ENCODE measurements at places on chromosomes 7 and 10.

- no peak for DNase-seq
Observed at GRCh38 chr7:151272405-151272804, 23.9 kb upstream of the SMARCD3 start.

DNA sequence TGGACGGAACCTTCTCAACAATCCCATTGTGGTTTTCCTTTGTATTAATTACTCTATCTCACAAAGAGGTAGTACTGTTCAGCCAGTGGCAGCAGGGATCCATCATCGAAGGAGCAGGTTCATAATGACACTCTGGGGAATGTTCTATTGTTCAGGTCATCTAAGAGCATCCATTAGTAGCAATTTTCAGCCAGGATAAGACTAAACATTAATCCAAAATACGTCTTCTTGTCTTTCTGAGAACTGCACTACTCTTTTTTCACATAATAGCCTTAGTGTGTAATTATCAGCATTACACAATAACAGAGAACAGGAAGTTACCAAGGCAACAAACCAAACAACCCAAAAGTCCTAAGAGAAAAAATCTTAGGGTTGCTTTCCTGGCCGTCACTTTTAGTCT is 259.5 kb upstream of the VWC2 start:
- peak; percentile 18 for DNase-seq

DNA sequence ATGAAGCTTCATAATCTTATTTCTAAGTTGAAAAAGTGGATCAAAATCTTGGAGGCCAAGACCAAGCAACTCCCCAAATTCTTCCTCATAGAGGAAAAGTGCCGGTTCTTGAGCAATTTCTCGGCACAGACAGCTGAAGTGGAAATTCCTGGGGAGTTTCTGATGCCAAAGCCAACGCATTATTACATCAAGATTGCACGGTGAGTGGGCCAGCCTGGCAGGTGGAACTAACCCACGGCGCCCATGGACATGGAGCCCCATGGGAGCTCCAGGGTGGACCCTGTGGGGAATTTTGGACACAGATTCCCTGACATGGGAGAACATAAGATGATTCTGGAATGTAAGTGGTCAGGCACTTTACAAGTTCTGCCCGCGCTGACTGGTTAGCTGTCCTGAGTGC is 125.9 kb downstream of the TRRAP start:
- no peak for DNase-seq

- DNase-seq, result no peak
Observed at GRCh38 chr7:79453558-79454360, at the start of gene MAGI2. Gene MAGI2 (minus strand): TSS chr7:79453667. CDS start chr7:79453320, 347 bp downstream.

DNA sequence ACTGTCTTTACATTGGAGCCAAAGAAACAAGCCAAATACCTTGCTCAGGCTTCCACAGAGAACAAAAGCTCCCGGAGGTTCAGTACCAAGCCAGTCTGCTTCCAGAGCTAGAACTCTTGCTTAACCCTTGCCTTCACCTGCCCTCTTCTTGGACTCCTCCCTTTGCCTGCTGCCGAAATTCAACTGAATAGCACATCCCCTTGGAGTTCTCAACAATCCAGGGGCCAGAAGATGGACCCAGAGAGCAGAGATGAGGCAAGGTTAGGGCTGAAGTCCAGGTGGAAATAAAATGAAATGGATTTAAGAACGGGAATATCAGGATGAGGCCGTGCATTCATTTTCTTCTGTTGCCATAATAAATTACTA is 876 bp upstream of the PIK3AP1 start:
- no peak for DNase-seq

DNA sequence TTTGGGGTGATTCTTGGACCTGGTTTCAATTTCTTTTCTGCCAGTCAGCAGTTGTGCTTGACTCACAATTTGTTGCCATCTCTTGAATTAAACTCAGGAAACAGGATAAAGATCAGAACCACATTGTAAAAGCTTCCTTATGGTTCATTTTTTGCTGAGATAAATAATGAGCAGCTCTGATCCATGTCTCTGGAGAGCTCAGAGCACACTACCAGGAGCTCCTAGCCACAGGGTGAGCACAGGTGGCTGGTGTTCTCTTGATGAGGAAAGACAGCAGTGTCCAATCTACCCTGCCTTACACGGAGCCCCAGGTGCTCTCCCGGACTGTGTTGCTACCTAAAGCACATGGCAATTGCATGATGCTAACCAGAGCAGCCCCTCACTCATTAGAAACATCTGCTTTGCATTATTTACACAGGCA is 17.2 kb upstream of the FAM170B start:
- no peak for DNase-seq

- DNase-seq, result no peak
Observed at GRCh38 chr10:35000936-35001335, 89.2 kb downstream of the CUL2 start.

GRCh38 chr10:43255634-43256431 is 11.0 kb downstream of the RASGEF1A start:
- DNase-seq, result no peak

DNA sequence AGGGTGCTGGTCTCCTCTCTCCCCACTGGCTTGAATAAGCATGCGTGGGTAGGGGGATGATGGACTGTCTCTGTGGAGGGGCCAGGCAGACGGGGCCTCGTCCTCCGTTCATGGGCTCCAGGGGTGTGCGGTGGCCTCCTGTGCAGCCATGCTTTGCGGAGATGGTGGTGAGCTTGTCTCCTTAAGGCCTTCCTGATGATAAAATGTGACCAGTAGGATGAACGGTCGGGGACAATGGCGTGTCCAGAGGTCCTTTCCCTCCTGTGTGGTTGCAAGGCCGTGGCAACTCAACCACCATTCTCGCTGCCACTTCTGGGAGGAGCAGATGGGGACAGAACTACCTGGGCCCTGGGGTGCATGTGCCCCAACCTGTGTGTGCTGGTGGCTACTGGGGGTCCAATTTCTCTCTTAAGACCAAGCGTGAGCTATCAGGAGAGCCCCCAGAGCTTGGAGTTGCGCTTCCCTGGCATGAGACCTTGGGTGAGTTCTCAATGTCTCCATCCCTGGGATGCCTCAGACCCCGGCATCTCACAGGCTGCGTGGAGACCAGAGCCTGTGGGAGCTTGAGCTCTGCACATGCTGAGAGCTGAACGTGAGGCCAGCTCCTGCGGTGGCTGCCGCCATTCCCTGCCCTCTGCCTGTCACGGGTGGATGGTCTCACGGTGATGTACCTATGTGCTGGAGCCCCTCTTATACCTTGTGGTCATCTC is 112.2 kb downstream of the INPP5A start:
- DNase-seq, result no peak

DNA sequence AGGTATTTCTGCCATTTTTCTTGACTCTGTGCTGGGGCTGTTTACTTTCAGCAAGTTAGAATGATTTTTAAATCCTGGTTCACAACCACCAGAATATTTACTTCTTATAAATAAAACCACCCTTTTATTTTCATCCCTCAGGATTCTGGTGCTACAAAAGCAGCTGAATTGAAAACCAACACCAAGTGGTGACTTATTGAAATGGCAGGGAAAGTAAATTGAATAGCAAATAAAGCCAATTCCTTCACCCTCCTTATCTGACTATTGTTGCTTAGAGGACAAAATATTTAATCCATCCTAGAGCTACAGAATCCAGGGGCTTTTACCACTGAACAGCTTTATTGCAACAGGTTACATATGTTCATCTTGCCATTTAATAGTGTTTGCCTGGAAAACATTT is 828.6 kb upstream of the GHITM start:
- DNase-seq, result no peak

GRCh38 chr7:44103923-44104859 is at the start of gene AEBP1:
Gene AEBP1 (plus strand): TSS chr7:44104345. CDS start chr7:44104666, 321 bp downstream.
- DNase-seq, result peak; percentile 48

DNA sequence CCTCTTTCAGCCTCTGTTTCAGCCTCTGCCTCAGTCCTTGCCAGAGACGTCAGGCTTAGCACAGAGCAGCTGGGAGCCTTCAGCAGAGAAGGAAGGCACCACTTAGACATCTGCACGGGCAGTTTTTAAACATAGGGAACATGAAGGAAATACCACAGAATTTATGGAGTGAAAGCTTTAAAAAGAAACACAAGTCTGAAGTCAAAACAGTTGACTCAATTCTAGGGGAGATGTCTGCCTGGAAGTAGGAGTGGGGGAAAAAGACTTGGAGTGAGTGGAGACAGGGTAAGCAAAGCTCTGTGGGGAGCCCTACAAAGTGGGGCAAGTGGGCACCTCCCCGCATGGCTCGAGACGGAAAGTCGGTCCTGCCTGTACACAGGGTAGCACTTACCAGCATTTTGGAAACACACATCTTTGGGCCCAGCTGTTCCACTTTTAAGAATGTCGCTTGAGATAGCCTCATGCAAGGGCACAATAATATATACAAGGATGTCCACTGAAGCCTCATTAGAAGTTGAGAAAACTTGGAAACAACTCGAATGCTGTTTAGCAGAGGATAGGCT is 5.0 kb upstream of the TBXAS1 start:
- no peak for DNase-seq

GRCh38 chr7:151767557-151767956 is 109.4 kb downstream of the PRKAG2 start:
- no peak for DNase-seq

- no peak for DNase-seq
Observed at GRCh38 chr7:42292991-42293521, 56.0 kb upstream of the GLI3 start.

DNA sequence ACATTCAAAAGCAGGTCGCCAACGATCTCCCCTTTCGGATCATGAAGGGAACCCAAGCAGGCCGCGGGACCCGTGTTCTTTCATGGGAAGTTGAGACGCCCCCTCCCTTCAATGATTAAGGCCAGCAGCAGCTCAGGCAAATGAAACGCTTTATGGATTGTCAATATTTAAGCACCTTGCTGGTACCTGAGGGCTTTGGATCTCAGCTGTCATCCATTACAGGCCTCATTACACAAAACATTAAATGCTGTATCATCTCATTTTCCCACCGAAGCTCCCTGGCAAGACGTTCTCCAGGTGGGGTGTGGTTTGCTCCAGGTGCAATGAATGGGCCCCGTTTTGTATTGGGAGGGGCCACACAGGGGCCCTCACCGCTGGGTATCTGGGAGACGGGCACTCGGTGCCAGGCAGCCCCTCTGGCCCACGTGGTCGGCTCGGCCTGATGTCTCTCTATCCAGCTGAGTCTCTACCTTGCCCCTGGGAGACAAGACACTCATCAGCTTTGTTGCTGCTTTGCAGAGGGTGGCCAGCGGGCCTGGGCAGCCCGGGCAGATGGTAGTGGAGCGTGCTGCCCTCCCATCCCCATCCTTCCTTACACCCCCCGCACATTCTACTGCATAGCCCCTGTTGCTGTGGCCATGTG is 456.1 kb upstream of the FOXK1 start:
- no peak for DNase-seq

DNA sequence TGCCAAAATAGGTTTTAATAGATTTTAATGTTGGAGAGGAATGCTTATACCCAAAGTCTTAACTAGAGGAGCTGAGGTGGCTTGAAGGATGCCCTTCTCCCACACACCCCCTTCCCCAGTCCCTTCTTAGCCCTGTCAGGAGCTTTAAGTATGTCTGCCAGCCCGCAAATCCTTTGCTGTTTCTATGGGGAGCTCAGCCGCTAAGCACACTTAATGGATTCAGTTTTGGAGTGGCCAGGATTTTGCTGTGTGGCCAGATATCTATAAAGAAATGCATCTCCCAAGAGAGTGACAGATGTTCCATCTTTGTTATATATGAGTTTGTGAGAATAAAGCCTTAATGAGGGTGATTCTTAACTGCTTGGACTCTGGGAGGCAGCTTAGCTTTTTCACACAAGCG is 152.9 kb upstream of the ZNF32 start:
- DNase-seq, result no peak

DNA sequence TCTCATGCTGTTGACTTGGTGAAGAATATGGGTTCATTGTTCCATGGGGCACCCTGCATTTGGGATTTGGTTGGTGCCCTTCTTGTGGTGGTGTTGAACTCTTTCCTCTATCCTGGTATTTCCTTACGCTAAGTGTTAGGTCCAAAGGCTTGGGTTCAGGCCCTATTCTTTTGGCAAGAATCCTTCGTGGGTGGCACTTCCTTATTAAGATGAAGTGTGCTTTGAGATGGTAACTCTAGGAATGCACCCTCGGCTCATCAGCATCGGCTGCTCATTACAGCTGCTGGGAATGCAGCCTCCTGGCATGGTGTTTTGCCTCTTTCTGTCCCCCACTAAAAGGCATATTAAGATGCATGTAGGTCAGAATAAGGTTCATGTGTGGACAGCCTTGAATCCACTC is 380.7 kb downstream of the RPS24 start:
- no peak for DNase-seq

GRCh38 chr7:134459981-134460380 is 1.1 kb upstream of the AKR1B1 start:
- DNase-seq, result no peak

- DNase-seq, result no peak
Observed at GRCh38 chr10:15572531-15573045, 147.1 kb downstream of the ITGA8 start.

DNA sequence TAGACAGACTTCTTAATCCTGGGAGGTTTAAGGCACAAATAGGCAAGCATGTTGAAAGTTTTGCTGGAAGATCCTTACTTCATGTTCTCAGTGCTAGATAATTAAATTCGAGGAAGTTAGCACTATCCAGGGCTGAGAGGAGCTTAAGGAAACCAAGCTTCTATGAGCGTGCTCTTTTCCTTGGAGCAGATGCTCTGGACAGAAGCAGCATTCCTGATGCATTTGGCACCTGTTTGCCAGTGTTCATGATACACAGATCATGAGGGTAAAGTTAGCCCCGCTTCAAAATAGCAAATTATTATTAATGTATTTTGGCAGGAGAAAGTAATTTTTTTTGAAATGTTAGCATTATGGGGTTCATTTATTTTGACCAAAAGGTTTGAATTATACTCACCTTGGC is 9.4 kb downstream of the HDAC9 start:
- DNase-seq, result no peak
